ENCODE measurements at places on chromosomes 2 and 18.

- no peak for DNase-seq
Measured at GRCh38 chr2:127421116-127421800, 3.0 kb downstream of the PROC start.

DNA sequence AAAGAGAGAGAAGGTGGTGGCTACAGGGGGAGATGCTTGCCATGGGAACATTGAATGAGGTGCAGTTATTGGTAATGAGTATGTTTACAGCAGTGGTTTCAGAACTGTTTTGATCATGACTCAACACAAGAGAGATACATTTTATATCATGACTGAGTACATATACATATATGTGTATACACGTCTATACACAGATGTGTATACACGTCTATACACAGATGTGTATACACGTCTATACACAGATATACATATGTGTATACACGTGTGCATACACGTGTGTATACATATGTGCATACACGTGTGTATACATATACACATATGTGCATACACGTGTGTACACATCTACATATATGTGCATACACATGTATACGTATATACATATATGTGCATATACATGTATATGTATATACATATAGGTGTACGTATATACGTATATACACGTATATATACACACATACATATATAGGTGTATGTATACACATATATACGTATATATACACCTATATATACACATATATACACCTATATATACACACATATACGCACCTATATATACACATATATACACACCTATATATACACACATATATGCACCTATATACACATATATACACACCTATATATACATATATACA is 518.5 kb downstream of the TSN start:
- no peak for DNase-seq

DNA sequence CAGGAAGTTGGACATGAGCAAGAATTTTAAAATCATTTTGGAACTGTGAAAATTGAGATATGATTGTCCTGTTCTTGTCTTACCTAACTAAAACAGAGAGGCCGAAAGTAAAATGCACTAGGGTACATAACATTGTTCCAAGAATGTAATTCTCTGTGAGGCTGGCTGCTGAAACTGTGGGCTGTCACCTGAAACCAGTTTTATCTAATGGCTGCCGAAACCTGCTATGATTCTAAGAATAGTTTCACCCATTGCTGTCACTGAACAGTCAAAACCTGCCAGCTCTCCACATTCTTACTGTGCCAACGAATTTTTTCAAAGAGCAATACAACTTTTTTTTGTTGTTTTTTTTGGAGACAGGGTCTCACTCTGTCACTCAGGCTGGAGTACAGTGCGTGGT is 119.3 kb upstream of the ZSWIM2 start:
- no peak for DNase-seq

GRCh38 chr2:112623913-112624777 is 21.6 kb upstream of the SLC20A1 start:
- peak; percentile 58 for DNase-seq

- no peak for DNase-seq
Measured at GRCh38 chr2:121241466-121241865, 43.5 kb downstream of the TFCP2L1 start.

DNA sequence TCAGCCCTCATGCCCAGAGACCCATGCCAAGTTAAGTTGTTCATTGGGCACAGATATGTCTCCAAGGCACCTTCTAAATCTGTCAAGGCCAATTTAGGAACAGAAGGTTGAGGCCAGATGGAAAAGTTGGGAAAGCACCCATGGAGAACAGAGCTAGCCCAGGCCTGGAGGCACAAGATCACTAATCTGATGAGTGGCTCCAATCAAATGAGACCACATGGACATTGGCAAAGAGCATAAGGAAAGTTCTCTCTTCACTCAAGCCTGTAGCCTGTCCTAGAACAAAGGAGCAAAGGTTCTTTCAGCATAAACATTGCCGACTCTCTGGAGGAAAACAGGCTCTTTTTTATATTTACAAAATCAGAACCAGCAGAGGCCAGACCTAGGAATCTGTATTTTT is 154.8 kb downstream of the RNF152 start:
- no peak for DNase-seq

- DNase-seq, result no peak
Measured at GRCh38 chr2:240554767-240555493, 2.9 kb downstream of the ANKMY1 start.

DNA sequence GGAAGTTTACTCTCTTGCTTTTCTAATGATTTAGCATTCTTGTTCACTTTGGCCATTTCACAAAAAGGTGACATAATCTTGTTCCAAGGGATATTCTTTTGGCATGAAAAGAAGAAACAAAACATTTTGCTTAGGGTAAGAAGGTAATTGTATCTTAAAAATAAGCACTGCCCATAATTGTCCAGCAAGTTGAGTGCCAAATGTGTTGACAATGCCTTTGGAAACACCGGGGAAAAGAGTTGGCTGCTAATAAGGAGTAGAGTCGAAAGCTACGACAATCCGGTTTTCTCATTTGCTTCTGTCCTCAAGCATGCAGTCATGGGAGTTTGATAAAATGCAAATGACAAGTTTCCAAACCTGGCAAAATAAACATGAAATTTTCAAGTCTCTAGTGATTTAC is 27.3 kb downstream of the ITGAV start:
- no peak for DNase-seq

- DNase-seq, result no peak
Measured at GRCh38 chr2:205655779-205656456, 26.4 kb upstream of the NRP2 start.

GRCh38 chr2:132825601-132826000 is 155.6 kb upstream of the LYPD1 start:
- DNase-seq, result no peak

DNA sequence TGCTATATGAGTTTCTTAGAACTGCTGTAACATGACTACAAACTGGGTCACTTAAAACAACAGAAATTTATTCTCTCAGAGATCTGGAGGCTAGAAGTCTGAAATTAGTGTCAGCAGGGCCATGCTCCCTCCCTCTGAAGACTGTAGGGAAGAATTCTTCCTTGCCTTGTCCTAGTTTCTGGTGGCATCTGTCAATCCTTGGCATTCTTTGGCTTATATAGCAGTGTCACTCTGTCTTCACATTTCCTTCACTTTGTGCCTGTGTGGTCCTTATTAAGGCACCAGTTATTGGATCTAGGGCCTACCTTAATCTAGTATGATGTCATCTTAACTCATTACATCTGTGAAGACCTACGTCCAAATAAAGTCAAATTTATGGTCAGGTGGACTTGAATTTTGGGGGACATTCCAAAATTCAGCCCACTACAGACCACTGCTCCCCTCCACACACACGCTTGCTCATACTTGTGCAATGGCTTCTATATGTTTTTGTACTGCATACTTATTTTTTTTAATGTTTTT is 7.6 kb downstream of the ZC3H15 start:
- DNase-seq, result no peak

All from effector CD4-positive, alpha-beta T cell (primary cell).